ENCODE measurements at places on chromosomes 3 and 15.

DNA sequence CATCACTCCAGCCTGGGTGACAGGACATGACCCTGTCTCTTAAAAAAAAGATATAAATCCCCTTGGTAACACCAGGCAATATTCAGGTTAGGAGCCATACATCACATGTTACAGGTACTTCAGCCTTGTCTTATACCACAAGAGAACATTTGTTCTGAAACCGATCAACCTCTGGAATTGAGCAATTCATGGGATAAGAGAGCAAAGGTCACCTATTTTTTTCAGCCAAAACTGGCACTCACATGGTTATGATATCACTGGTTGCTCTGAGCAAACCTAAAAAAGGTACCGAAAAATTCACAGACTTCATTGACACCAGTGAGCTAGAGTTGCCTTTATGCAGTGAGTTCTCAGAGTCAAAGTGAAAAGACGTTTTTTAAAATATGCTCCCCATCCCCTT lies 9.1 kb downstream of the SPICE1 start:
- no peak for DNase-seq

GRCh38 chr3:18891641-18892040 lies 256.7 kb upstream of the KCNH8 start:
- no peak for DNase-seq

DNA sequence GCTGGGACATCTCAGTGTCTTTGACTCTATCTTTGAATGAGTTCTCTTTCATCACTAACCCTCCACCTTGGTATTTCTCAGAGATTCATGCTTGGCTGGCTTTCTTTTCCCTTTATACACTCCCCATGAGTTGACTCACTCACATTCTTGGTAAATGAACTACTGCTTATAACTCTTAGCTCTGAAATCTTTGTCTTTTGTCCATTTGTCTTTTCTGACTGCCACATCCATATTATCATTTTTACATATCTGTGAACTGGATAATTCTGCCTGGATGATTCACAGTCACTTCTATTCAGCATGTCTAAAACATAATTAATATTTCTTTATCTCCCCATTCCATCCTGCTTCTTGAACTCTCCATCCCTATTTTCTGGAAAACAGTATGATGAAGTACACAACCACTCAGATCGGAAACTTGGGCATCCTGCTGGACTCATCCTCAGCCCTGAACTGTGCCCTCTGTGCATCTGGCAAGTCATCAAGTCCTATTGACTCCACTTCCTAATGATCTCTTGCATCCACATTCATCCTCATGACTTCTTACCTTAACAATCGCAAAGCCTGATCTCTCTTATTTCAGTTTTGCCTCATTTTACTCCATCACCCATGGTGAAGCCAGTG lies 66.9 kb downstream of the KCNAB1 start:
- DNase-seq = no peak

- peak; percentile 71 for DNase-seq
Observed at GRCh38 chr3:196518966-196519717, 4.0 kb upstream of the SMCO1 start.

DNA sequence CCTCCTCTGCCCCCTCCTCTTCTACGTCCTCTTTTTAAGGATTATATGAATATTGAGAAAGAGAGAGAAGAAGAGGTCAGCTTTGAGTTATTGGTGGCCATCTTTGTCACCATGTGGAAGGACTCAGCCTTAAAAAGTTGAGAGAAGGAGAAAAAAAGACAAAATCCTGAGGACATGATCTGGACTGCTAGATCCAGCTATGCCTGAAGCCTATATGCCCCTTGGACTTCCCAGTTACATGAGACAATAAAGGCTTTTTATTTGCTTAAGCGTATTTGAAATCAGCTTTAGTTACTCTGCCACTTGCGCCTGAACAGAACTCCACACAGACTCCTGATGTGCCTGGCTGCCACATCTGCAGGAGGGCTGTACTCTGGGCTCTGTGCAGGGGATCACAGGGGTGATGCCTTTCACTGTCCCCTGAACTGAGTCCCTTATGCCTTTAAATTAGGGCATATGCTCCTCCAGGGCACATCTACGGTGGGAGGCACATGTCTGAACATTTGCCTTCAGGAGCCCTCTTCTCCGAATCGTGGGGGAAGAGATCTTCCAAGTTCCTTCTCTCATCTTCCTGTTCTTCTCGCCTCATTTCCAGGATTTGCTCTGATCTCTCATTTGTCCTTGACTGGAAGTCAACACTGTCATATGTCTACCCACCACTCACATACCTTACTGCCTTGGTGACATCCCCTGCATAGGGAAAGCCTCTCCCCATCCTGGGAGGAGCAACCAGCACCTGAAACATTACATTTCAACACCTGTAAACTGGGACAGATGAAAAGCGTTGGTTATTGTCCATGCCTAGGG lies 14.0 kb upstream of the PLA2G4E start:
- no peak for DNase-seq

DNA sequence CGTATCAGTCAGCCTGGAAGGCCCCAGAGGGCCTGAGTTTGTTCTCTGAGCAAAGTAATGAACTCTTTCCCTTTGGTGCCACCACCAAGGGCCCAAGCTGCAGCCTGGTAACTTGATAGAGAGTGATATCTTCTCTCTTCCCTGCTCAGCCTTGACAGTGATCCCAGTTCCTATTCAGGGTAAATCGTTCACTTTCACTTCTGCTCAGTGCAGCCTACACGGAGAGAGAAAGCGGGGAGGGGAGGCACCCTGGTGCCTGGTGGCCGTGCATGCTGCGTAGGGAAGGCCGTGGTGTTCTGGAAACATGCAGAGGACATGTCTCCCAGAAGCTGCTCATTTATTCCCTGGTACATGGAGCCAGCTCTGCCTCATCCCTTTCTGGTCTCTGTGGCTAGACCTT lies 54.9 kb downstream of the KIF9 start:
- DNase-seq = no peak

- no peak for DNase-seq
Observed at GRCh38 chr3:117853923-117854668, 1144.5 kb downstream of the TUSC7 start.

GRCh38 chr15:65165875-65166274 lies 19.3 kb downstream of the CLPX start:
- no peak for DNase-seq

DNA sequence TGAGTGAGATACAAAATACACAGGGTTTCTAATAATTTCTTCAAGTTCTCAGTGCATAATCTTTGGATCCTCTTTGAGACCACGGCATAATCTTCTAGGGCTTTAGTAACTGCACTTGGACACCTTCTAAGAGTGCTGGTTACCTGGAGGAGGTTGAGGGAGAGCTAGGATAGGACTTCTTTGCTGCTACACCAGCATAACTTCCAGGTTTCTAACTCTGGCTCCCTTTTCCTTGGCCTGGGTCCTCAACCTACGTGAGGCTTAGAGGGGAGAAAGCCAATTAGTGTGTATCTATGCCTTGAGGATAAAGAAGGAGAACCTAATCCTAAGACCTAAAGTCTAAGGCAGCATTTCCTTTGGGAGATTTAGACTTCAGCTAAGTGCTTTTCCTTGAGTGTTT lies 184.8 kb downstream of the LSAMP start:
- no peak for DNase-seq

DNA sequence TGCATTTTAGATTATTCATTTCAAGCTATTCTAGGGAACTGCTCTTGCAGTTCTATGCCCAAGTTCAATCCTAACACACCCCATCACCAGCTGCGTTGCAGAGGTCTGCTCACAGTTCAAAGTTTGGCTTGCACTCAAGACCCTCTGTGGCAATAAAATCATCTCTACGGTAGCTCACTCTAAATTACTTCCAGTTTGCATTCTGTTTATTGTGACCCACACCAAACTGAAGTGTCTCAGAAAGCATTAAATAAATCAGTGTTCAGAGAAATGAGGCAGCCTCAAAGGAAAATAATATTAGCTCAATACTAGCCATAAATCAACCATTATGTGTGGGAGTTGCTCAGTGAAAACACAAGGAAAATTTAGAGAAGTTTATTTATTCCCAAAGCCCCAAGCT lies 250.3 kb downstream of the MAGI1 start:
- DNase-seq = no peak

DNA sequence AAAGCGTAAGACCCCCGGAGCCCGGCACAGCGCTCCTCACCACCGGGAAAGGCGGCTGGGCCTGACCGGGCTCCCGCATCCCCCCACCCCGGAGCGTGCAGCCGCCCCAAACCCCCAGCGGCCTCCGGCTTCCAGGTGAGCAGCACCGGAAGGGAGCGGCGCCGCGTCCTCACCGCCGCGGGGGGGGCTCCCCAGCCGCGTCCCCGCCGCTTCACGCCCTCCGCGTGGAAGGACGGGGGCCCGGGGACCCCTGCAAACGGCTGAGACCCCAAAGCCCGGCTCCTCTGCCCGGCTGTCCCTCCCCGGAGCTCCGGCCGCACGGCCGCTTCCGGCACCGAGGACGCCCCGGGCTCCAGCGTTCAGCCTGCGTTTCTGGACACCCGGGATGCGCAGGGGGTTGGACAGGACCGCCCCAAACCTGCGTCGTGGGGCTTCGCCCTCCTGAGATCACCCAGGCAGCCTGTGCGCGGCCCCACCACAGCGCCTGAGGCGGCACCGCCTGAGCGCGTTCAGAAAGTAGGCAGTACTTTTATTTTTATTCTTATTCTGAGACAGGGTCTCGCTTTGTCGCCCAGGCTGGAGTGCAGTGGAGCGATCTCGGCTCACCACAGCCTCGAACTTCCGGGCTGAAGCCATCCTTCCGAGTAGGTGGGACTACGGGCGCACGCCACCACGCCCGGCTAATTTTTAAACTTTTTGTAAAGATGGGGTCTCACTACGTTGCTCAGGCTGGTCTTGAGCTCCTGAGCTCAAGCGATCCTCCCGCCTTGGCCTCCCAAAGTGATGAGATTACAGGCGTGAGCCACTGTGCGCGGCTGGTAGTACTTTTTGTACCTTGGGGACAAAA lies 51.6 kb upstream of the BLM start:
- no peak for DNase-seq

Data from stimulated activated CD4-positive, alpha-beta T cell treated with anti-CD3 and anti-CD28 coated beads, Interleukin-15, amount 100 ng/mL, for 48 hours (primary cell).